Right cardiac atrium (tissue), 5 donors: ENCODE measurements at places on chromosomes 7 and 10. TPM values are rescaled to one million over a fixed set of nuclear protein-coding genes. Genes with fewer than 3 reads are reported as not detected.

DPP6 gene
- total RNA-seq = not detected

- no peak for DNase-seq
These were observed 270.7 kb upstream of the BMPER start for GRCh38 chr7:33634606-33635005.

NKX1-2 gene
- not detected for total RNA-seq

HOGA1 gene
- 4.4 TPM for total RNA-seq

GRCh38 chr10:47371629-47372485 is 12.2 kb downstream of the ZNF488 start:
- no peak for DNase-seq

DNA sequence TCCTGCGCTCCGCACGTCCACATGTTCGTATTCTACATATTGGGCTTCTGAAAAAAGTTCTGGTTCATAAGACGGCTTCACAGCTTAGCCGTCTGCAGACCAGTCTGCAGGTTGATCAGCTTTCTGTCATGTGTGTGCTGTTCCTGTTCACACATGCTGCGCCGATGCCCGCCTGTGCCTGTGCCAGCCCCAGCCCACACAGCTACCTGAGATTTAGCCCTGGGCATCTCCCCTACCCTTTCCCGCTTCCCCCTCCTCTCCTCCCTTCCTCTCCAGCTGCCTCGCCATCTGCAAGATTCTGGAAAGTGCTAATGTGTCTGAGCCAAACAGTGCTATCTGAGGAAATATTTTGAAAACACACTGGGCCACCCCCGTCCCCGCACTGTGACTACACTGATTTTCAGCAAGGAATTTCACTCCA is 7.1 kb downstream of the CHST3 start:
- DNase-seq = no peak

DNA sequence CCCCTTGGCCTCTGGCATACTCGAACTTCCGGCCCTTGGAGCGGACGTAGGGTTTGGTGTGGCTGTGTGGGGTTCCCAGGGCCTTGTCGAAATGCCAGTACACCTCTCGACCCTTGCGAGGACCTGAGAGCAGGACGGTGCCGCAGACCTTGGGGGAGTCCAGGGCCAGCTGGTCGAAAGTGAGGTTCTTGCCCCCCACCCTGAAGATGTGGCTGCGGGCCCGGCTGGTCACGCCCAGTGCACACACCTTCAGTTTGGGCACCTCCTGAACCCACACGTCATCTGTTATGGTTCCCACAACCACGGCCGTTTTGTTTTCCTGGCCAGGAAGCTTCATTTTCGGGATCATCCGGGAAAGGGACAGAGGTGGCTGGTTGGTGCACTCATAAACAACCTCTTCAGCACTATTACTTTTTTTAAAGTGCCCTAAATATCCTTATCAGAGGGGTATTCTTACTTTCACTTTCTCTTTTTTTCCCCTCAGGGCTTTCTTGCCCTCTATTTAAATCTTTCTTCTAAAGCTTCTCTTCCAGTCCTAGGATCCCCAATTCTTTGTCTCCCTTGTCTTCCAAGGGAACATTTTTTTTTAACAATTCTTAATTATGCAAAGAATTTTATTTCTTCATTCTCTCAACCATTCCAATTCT is 44.9 kb upstream of the FAM3C start:
- peak; percentile 51 for DNase-seq

- no peak for DNase-seq
These were observed 138.0 kb downstream of the PPP1R9A start for GRCh38 chr7:95045236-95045923.

DNA sequence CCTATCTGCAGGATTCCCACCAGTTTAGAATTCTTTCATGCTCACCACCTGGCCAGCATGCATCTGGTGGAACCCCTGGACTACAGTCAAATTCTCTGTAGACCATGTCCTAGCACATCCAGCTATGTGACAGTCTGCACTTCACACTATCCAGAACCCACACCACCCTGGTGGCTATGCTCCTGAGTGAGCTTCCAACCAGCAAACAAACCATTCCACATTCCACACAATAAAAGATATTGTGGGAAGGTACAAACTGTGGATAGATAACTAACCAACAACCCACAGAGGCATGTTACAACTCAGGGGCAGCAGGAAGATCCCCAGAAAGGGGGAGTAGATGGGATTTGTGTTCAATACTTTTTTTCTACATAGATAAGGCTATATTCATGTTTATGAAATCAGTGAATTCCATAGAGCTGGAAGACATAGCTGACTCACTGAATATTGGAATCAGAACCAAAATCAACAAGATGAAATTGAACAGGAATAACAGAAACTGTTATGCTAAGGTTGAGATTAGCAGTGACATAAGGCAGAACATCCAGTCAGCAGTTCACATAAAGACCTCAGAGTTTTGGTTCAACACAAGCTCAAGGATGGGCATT is 72.5 kb downstream of the LRRC17 start:
- DNase-seq = no peak

DNA sequence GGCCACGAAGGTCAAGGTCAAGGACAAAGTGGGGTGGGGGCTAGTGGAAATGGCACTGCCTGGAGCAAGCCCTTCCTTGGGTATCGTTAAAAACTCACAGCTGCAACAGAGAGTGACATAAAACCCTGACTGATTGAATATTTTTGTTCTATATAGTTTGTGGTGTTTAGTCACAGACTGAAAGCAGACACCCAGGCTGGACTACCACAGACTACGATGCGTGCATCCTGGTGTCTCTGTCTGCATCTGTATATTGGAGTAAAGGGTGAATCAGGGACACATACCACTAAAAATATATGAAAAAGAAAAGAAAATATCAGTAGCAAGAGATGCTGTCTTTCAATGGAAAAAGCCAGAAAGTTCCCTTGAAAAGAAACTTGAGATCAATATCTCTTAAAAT is 101.4 kb downstream of the KLF6 start:
- no peak for DNase-seq

DNA sequence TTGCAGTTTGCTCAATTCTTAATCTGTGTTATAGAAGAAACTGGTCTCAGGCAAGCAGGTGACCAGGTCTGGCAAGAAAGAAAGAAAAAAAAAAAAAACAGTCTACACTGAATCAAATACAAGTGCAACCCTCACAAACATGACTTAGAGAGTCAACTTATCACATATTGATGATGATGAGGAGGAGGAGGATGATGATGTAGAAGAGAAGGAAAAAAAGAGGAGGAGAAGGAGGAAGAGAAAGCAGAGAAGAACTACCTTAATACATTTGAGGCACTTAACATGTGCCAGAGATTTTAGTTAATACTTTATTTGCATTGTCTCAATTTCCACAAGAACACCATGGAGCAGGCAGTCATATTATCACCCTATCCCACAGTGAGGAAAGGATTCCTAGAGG is 91.5 kb downstream of the GLI3 start:
- no peak for DNase-seq

TAS2R3 gene
- total RNA-seq = 0.57 TPM

TMEM229A gene
- 0.22 TPM for total RNA-seq

- DNase-seq = no peak
These were observed 4.0 kb upstream of the ARMS2 start for GRCh38 chr10:122450353-122450990.

DNA sequence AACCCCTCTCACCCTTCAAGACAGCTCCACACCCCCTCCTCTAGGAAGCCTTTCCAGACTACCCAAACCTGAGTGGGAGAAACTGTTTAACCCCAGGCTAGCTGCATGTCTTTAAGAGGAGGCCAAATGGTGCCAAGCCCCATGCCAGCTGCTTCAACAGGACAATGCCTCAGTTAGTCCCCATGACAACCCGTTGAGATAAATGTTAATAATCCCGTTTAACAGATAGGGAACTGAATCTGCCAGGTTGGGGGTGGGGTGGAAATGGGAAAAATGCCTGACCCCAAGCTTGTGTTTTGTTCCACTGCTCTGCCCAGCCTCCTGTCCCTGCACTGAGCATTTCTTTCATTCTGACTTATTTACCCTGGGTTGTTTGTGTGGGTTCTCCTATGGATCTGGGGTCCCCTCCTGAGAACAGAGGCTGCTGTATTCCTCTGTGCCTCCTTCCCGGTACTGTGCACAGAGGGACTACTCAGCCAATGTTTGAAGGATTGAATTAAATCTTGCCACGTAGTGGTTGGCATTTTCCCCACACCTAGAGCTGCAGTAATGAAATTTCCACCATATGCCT is 452.6 kb upstream of the ZMIZ1 start:
- no peak for DNase-seq

DNA sequence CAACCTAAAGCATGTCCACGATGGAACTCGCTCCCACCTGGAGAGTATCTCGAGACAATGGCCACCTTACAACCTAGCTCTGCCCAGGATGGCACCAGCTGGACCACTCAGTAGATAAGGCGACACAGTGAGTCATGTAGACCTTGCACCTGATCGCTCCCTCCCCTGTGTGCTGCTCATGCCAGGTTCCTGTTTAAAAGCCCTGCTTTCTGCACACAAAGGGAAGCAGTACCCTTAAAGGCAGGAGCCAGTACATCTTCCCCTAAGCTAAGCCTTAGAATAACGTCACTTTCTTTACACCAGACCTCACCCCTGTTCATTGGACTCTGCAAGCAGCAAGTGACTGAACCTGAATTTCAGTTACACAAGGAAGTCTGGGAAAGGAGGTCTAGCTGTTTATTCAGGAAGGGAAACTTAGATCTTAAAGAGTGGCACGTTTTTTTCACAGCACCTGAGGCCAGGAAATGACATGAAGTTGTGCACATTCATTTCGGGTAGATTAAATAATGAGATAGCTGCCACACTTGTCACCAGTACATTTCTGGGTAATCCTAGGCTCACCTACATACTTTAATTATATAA is 117.9 kb downstream of the MTPAP start:
- no peak for DNase-seq

MNX1 gene
- not detected for total RNA-seq
